Midbrain (tissue), 1 donor: ENCODE measurements at places on chromosomes 7 and 10.

DNA sequence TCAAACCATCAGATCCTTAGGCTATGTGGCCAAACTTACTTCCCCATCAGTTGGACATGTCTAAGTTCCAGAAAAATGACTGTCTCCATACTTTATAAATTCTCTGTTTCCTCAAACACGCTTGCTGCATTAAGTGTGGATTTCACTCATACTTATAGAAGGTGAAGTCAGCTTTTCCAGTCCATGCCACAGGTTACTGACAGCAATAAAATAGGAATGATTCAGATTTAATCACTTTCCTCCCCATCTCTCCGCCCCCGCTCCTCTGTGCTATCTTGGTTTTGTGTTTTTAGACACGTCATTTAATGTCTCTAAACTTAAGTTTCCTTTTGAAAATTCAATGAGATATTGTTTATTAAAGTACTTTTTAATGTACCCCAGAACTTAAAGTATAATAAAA, 1098.0 kb upstream of the C7orf33 start:
- no peak for DNase-seq

GRCh38 chr7:17307969-17308648, 9.7 kb downstream of the AHR start:
- no peak for DNase-seq

GRCh38 chr10:45470098-45471012, 96.3 kb downstream of the ALOX5 start:
- no peak for DNase-seq

- DNase-seq, result no peak
Observed at GRCh38 chr10:32047881-32048280, 8.3 kb downstream of the KIF5B start.

DNA sequence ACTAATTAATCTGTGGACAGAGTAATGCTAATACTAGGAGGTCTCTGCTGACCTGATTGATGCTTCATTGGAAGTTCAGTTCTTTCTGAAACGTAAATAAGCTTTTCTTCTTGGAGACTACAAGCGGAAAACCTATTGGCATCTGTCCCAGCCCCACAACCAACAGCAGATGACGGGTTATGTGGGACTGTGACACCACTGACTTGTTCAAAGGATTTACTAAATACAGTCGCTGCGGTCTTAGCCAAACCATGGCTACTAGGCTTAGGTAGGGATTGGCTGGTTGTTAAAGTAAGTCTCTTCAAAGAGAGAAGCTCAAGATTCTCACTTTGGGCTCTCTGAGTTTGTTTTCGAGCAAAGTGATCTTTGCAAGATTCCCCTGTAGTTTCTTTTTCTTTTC, 68.3 kb downstream of the HYCC1 start:
- DNase-seq, result no peak

DNA sequence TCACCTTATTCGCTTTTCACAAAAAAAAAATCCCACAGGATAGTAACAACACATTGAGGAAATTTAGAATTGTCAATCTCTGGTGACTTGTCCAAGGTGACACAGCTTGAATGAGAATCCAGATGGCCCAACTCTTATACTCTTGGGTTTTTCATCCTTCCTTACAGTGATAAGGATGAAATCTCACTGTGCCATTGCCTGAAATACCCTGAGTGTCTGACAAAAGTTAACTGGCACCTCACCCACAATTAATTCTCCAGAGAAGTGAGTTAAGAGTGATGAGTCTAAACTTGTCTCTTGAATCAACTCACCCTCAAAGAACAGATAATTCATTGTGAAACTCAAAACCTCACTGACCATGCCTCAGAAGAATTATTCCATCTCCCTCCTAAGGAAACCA, 18.9 kb downstream of the CHRM2 start:
- DNase-seq, result no peak

DNA sequence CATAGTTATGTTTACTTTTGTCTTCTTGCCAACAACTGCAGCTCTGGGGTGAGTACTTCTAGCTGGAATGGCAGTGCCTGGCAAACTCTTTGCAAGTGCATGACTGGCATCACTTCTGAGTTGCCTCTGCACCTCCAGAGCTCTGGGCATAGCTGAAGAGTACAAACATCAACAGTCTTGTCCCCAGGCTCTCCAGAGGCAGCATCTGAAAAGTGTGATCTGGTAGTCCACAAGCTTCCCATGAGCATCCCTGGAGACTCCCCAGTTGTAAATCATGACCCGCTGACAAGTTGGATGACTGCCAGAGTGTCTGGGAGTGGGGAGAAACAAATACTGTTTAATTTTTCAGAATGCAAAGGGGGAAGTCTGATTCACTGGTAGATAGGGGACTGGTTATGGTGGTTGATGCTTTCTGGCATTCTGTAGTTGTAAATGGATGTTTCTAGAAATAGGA, 138.9 kb upstream of the CDK13 start:
- no peak for DNase-seq

GRCh38 chr7:134396031-134396430, 62.9 kb downstream of the AKR1B1 start:
- no peak for DNase-seq

DNA sequence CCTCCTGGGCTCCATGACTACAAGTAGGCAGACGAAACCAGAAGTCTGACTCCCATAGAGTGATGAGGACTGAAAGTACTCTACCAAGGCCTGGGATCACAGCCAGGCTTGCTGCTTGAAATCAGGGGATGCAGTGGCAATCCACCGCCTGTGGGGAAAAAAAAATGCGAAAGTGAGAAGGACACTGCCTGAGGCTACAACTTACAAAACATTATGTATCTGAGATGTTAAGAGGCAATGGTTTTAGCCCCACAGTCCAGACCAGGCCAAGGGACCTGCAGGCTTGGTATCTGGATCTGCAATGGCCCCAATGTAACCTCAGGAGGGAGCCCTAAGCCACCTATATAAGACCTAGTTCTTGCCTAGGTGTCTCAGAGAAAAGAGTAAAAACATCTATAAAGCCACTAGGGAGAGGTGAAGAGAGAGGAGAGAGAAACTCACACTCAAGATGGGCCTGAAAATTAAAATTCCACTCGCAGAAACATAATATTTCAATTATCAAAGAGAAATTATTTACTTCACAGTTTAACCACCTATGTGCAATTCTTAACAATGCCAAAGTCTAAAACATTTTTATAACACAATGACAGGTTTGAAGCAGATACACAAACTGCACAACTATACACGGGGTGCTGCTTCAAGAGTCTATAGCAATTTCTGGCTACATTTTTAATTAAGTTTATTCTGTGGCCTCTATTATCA, 13.9 kb downstream of the DNAJC1 start:
- DNase-seq, result peak; percentile 47
